ENCODE measurements at places on chromosomes 4 and X.

- no peak for DNase-seq
Observed at GRCh38 chr4:48974979-48975640, 11.0 kb upstream of the CWH43 start.

GRCh38 chr4:184434021-184434420 is 40.3 kb downstream of the IRF2 start:
- no peak for DNase-seq

- DNase-seq: no peak
Observed at GRCh38 chrX:140524556-140524955, 19.7 kb upstream of the SOX3 start.

DNA sequence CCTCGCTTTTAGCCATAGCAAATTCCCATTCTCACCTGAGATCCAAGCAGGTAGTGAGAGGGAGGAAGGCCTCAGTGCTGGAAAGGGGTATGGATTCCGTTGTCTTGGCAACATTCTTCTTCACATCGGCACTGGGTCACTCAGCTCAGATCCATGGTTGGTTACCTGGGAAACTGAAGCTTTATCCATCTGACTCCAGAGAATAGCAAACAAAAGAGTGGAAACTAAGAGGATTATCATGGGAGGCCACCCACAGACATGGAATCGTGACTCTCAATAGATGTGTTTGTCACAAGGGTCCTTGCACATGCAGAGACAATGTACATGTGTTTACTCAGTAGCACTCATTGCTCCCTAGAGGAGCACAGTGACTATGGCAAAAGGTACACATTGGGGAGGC is 81.0 kb downstream of the MAGED4 start:
- no peak for DNase-seq

DNA sequence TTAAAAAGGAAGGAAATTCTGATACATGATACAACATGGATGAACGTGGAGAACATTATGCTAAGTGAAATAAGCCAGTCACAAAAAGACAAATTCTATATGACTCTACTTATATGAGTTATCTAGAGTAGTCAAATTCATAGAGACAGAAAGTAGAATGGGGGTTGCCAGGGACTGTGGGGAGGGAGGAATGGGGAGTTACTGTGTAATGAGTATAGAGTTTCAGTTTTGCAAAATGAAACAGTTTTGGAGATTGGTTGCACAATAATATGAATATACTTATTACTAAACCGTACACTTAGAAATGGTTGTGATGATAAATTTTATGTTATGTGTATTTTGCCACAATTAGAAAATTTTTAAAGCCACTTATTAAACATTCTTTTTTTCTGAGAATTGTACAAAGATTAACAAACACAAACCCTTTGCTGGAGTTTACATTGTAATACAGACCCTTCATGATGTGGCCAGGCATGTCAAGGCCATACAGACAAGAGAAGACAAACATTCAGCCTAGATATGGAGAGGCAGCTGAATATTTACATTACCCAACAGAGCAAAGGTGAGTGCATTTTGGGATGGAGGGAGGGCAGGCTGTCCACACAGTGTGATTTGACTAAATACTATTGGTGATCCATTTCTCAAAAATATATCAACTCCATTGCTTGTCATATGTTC is 21.2 kb upstream of the GPC3 start:
- no peak for DNase-seq

- DNase-seq: no peak
Observed at GRCh38 chr4:151933122-151933827, 172.5 kb upstream of the GATB start.

- DNase-seq: peak; percentile 74
Observed at GRCh38 chr4:24477919-24478318, 106.4 kb downstream of the DHX15 start.

GRCh38 chr4:104752337-104752736 is 257.6 kb upstream of the CXXC4 start:
- peak; percentile 37 for DNase-seq

GRCh38 chr4:123236606-123237005 is 160.0 kb upstream of the SPRY1 start:
- DNase-seq: no peak

GRCh38 chr4:123144616-123145015 is 222.2 kb upstream of the NUDT6 start:
- no peak for DNase-seq

DNA sequence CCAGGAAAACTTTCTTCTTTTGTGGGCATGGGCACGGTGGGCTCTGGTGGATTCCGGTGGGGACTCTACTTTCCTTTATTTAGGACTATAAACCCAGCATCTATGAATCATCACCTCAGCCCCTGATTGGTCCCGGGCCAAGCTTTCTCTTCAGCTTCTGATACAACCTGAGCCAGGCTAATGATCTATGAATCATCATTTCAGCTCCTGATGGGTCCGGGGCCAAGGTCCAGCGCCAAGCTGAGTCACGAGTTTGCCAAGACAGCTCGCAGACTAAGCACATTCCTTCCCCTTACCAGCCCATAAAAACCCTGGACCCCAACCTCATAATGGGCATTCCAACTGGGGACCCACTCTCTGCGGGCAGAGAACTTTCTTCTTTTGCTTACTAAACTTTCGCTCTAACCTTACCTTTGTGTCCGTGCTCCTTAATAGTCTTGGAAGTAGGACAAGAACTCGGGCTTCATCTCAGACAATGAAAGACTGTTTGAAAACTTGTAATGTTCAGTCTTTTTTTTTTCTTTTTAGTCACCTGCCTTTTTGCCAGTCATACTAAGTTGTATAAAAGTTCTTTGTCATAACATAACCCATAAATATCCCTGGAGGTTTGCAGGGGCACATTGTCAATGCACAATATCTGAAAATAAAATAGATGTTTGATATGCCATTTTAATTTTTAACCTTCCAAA is 904.9 kb upstream of the EPHA5 start:
- peak; percentile 73 for DNase-seq

- DNase-seq: no peak
Observed at GRCh38 chrX:8140986-8141744, 29.9 kb downstream of the VCX2 start.

DNA sequence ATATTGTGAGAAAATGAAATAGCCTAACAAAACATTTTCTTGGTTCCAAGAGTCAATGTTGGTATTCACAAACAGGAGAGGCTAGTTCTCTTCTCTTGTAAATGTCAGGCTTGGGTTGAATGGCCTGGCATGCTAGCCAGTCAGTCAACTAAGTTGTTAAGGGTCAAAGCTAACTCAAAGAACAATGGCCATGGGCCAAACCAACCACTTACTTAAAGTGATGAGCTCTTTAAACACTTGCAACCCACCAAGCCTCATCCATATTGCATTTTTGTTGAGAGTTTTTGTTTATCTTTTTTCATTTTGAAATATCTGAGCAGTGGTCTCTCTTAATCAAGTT is 394.5 kb downstream of the RAB28 start:
- DNase-seq: no peak

DNA sequence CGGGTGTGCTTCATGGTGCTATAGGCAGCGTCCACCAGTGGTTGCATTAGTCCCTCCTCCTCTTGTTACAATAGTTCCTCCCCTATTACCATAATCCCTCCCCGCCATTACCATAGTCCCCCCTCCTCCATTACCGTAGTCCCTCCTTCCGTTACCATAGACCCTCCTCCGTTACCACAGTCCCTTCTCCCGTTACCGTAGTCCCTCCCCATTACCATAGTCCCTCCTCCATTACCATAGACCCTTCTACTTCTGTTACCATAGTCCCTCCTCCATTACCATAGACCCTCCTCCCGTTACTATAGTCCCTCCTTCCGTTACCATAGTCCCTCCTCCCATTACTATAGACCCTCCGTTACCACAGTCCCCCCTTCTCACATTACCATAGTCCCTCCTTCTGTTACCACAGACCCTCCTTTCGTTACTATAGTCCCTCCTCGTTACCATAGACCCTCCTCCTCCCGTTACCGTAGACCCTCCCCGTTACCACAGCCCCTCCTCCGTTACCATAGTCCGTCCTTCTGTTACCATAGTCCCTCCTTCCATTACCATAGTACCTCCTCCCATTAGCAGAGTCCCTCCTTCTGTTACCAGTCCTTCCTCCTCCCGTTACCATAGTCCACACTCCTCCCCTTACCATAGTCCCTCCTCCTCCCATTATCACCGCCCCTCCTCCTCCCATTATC is 129.6 kb downstream of the DHRSX start:
- DNase-seq: no peak

DNA sequence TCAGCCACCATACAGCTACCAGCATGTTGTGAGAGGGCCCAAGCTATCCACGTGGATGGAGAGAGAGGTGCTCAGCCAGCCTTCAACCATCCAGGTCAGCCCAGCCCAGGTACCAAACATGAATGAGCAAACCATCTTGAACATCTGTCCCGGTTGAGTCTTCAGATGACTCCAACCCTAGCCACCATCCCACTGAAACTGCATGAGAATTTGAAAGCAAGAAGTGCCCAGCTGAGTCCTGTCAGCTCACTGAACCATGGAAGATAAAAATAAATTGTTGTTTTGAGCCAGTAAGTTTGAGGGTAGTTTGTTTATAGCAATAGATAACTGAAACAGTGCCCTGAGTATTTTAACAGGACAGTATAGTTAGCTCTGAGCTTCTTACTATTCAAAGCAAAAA is 7.3 kb upstream of the SEL1L3 start:
- no peak for DNase-seq

DNA sequence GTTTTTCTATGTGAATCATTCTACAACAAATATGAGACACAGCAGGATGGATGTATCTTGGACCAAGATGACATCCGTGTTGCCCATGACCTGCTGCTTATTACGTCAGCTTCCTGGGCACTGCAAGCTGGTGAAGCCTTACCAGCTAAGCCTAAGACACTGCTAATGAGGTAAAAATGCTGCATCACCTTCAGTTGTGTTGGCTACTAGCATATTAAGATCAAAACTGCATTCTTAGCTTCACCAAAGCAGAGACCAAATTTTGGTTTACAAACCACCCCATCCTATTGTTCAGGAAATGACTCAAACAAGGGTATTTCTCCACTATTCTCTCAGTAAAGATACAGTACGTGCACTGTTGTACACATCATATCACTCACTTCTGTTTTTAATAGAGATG is 50.3 kb downstream of the MAML3 start:
- DNase-seq: peak; percentile 65

DNA sequence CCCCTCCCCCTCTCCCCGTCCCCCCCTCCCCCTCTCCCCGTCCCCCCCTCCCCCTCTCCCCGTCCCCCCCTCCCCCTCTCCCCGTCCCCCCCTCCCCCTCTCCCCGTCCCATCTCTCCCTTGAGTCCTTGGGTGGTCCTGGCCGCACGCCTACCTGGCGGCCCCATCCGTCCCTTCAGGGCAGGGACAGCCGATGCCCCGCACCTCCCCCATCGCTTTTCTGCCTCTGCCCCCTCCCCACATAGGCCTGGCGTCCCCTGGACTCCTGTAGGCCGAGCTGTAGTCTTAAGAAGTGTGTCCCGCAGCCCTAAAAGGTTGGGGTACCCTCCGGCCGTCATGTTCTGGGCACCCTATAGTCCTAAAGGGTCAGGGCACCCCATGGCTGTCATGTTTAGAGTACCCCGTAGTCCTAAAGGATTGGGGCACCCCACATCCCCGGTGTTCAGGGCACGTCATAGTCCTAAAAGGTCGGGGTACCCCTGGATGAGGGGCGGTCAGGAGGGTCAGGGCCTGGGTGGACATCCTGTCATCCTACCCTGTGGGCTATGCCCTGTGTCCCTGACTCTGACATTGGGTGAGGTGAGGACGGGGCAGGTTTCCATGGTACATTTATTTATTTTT is 10.8 kb upstream of the GTPBP6 start:
- DNase-seq: no peak

DNA sequence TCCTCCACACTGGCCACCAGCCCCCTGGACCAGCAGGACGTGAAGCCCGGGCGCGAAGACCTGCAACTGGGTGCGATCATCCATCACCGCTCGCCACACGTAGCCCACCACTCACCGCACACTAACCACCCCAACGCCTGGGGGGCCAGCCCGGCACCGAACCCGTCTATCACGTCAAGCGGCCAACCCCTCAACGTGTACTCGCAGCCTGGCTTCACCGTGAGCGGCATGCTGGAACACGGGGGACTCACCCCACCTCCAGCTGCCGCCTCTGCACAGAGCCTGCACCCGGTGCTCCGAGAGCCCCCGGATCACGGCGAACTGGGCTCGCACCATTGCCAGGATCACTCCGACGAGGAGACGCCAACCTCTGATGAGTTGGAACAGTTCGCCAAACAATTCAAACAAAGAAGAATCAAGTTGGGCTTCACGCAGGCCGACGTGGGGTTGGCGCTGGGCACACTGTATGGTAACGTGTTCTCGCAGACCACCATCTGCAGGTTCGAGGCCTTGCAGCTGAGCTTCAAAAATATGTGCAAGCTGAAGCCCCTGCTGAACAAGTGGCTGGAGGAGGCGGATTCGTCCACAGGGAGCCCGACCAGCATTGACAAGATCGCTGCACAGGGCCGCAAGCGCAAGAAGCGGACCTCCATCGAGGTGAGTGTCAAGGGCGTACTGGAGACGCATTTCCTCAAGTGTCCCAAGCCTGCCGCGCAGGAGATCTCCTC is 600 bp downstream of the POU3F4 start:
- DNase-seq: no peak

DNA sequence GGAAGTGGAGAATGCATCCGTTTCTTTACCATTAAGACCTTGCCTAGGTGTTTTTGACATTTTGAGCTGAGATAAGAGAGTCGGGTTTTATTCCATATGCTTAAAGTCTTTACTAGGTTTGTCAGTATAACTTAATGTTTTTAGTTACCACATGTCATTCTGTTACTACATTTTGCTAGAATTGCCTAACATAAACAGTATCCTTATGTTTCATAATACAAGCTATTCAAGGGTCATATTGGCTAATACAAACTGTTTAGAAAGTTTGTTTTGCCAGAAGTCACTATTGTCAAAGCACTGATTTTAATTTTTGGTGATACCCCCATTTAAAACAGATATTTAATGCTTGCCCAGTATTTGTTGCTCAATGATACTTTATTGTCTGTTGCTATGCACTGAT is 427.7 kb upstream of the MAGEB2 start:
- no peak for DNase-seq

- DNase-seq: no peak
Observed at GRCh38 chr4:99586797-99587196, 12.2 kb downstream of the MTTP start.

GRCh38 chrX:154775419-154776349 is 13.0 kb downstream of the DKC1 start:
- DNase-seq: peak; percentile 42

GRCh38 chr4:61841714-61842113 is 641.6 kb downstream of the ADGRL3 start:
- no peak for DNase-seq

GRCh38 chr4:124632439-124632838 is 80.1 kb downstream of the ANKRD50 start:
- DNase-seq: no peak

DNA sequence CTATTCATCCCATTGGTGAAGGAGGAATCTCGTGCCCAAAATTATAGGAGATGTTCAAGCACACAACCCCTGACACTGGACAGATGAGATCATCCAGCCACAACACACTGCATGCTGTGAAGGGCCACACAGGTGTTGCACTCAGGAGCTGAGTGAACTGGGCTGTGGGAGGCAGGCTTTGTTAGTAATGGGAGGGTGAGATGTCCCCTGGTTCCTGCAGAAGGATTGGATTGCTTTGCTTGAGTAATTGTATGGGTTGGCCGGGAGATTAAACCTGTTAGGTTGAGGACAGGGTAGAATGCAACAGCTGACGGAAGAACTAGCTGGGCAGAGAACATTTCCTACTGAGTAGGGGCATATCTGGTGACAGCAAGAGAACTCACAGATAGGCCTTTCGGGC is 152.2 kb downstream of the TACR3 start:
- no peak for DNase-seq

Data from fibroblast of mammary gland (primary cell).